Activated gamma-delta T cell (primary cell): ENCODE measurements at places on chromosomes 13 and 19.

DNA sequence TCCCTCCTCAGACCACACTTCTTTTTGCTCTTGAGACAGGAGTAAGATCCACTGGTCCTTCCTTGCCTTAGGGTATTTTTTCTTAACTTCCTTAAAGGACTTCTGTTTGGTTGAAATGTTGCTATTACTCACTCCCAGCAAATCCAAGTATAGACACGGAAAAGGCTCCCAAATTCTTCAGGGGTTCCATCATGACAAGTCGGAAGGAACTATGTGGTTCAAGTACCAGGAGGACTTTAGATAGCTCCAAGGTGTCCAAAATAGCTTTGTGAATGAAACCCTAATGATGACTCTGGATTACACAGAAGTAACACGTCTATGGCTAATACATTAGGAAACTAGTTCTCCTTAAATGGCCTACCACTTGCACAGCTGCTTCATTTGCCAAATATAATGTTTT is 238.7 kb downstream of the KCTD12 start:
- DNase-seq, result no peak

GRCh38 chr13:34030782-34031181 is 212.8 kb downstream of the RFC3 start:
- no peak for DNase-seq

DNA sequence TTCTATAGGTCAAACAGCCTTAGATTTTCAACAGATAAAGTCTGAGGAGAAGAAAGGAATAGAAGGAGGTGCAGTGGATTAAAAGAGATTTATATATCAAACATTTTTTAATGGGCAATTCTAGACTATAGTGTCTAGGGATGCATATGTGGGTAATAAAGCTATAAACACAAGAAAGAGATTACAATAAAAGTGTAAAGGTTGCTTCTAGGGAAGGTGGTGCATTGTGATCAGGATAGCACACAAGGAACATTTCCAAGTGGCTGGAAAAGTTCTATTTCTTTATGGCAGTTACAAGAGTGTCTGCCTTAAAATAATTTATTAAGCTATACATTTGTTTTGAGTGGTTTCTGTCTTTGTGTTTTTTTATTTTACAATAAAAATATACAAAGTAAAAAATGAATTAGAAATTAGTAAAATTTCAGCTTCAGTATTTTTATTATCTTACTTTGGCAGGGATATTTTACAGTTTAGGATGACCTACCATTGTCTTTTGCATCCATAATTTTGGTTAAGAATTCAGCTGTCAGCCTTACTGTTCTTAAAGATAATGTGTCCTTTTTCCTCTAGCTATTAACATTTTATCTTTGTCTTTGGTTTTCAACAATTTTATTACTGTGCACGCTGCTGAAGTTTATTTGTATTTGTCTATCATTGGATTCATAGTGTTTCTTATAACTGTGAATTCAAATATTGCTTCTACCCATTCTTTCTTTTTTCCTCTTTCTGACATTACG is 221.8 kb downstream of the LACC1 start:
- DNase-seq, result no peak

DNA sequence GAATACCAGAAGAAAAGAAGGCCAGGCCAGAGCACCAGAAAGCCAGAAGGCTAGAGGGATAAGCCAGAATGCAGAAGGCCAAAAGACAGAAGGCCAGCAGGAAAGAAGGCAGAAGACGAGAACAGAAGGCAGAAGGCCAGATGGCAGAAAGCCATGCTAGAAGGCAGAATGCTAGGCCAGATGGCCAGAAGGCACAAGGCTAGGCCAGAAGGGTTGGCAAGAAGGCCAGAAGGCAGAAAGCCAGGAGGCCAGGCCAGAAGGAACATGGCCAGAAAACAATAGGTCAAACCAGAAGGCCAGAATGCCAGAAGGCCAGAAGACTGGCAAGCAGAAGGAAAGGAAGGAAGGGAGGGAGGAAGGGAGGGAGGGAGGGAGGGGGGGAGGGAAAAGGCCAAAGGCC is 188.8 kb downstream of the TUBA3C start:
- no peak for DNase-seq
